RPMI7951 (cell line): ENCODE measurements at places on chromosomes 7 and 10. TPM values are rescaled to one million over a fixed set of nuclear protein-coding genes. Genes with fewer than 3 reads are reported as not detected.

Gene KAT6B
- total RNA-seq = 7.7 and 9.1 TPM in 2 replicates

Gene EVX1
- not detected in 2 replicates for total RNA-seq

Gene CALHM1
- not detected in 2 replicates for total RNA-seq

Gene FZD1
- total RNA-seq = 10.1 and 13.9 TPM in 2 replicates

Gene CNPY1
- total RNA-seq = not detected in 2 replicates

Gene ACTL6B
- total RNA-seq = not detected in 2 replicates

Gene FAM25C
- total RNA-seq = not detected in 2 replicates

Gene SLC39A12
- not detected in 2 replicates for total RNA-seq

Gene NPSR1
- total RNA-seq = not detected in 2 replicates

Gene PLEKHS1
- total RNA-seq = 0.29 and 0.84 TPM in 2 replicates

Gene ZNF25
- total RNA-seq = 5.9 and 6.8 TPM in 2 replicates

Gene TMEM26
- total RNA-seq = 1.2 TPM in 1 of 2 replicates, not detected in the other

Gene IFRD1
- 53.4 and 66.6 TPM in 2 replicates for total RNA-seq

Gene ENKUR
- 0.10 and 0.24 TPM in 2 replicates for total RNA-seq

Gene HOGA1
- total RNA-seq = 0.24 and 0.78 TPM in 2 replicates

Gene PRLHR
- not detected in 2 replicates for total RNA-seq

Gene ALOX5
- total RNA-seq = 0.10 TPM in 1 of 2 replicates, not detected in the other

Gene SERPINE1
- 221 and 238 TPM in 2 replicates for total RNA-seq

Gene FEZF1
- not detected in 2 replicates for total RNA-seq

Gene GOLGA7B
- total RNA-seq = 2.9 and 3.1 TPM in 2 replicates

Gene SFTPA1
- not detected in 2 replicates for total RNA-seq

Gene TUBB8
- not detected in 2 replicates for total RNA-seq

Gene STOX1
- total RNA-seq = 0.96 and 1.2 TPM in 2 replicates

Gene ITGB8
- 18.9 and 19.7 TPM in 2 replicates for total RNA-seq

Gene OR2A42
- total RNA-seq = 0.12 TPM in 1 of 2 replicates, not detected in the other

Gene CACNB2
- total RNA-seq = not detected in 2 replicates

Gene PRKG1
- total RNA-seq = 0.12 TPM in 1 of 2 replicates, not detected in the other

Gene ZNF804B
- not detected in 2 replicates for total RNA-seq

Gene PNLIPRP2
- not detected in 2 replicates for total RNA-seq

Gene AFAP1L2
- 1.7 and 2.0 TPM in 2 replicates for total RNA-seq

Gene SPAM1
- total RNA-seq = not detected in 2 replicates

Gene H2BK1
- total RNA-seq = not detected in 2 replicates

Gene SP8
- total RNA-seq = not detected in 2 replicates

Gene RPEL1
- 0.10 and 0.12 TPM in 2 replicates for total RNA-seq

Gene ABI1
- 69.0 and 70.9 TPM in 2 replicates for total RNA-seq

Gene IKZF1
- total RNA-seq = not detected in 2 replicates

Gene NEUROG3
- not detected in 2 replicates for total RNA-seq

Gene INPP5A
- 25.5 and 28.1 TPM in 2 replicates for total RNA-seq
